ENCODE measurements at places on chromosomes 2 and 18. TPM values are rescaled to one million over a fixed set of nuclear protein-coding genes. Genes with fewer than 3 reads are reported as not detected.

GAD1 gene
- total RNA-seq, result 1.5 TPM

GRCh38 chr2:126586317-126586716 is 69.6 kb upstream of the GYPC start:
- no peak for DNase-seq

OTOS gene
- total RNA-seq, result not detected

GRCh38 chr2:219439506-219439905 is 4.9 kb downstream of the SPEG start:
- DNase-seq, result no peak

GCKR gene
- not detected for total RNA-seq

DNA sequence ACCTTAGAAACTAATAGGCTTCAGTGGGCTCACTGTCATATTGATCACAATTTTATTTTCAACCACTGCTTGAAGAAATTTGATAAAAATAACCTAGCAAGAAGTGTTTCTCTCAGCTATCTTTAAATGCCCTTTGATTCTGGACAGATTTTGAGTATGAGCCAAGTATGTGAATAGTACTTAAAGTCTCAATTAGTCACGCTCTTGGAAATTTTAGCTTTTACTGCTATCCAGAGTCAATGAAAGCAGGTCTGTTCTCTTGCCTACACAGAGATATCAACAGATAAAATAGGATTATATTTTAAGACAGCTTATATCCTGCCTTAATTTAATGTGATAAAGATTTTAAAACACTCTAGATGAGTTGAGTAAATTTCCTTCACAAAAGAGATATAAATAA is 337.3 kb downstream of the CBLN2 start:
- no peak for DNase-seq

DNA sequence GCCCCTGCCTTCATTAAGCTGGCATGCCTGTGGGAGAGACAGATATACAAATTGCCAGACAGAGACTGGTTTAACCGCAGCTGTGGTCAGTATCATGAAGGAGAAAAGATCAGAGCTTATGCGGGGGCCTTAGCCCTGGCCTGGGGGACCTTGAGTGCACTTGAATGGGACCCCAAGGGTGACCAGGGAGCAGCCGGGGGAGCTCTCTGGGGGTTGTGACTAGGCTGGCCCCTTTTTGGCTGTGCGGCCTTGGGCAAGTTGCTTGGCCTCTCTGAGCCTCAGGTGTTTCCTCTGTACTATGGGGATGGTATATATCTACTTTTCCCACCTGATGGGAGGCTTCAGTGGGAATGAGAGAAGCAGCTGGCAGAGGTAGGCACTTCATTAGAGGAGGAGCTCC is 35.7 kb downstream of the INHBB start:
- DNase-seq, result no peak

Data from activated CD4-positive, alpha-beta memory T cell treated with anti-CD3 and anti-CD28 coated beads, Interleukin-2, amount 10 ng/mL, durations not matched to agents 7 days and 5 days (primary cell).